Stimulated activated CD4-positive, alpha-beta T cell treated with anti-CD3 and anti-CD28 coated beads, TNF-alpha, amount 100 ng/mL, for 1 hour (primary cell): ENCODE measurements at places on chromosomes 11 and 22.
A peak's percentile ranks its signal among the peaks of the same experiment; 100 is the strongest.

DNA sequence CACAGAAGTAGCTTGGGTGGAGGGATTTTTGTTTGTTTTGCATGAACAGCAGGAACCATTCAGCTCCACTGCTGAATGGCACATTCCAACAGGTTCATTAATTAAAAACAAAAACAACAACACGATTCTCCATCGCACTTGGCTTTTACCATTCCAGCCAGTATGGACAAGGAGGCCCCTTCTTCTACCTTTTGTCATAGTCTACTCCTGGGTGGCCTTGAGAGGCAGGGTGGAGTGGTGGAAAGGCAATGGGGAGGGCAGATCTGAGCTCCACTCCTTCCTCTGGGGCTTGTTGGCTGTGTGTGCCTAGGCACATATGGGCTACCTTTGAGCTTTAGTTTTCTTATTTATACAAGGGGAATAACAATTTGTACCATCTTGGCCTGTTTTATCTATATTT, 4.8 kb downstream of the TIMP3 start:
- no peak for DNase-seq

- DNase-seq = no peak
Observed at GRCh38 chr11:43835104-43835503, 45.5 kb upstream of the ALKBH3 start.

DNA sequence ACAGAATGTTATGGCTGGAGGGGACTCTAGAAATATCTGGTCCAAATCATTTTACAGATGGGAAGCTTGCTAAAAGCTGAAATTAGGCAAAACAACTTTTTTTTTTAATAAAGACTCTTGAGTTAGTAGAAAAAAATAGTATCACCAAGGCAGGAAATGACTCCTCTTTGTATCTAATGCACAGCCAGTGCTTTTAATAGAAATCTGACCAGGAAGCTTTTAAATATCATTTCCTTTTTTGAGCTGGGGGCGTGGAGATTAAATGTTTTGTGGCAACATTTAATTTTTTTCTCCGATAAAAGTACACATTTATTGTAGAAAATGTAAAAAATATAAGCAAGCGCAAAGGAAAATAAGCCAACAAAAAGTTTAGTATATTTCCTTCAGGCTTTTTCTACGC, 22.5 kb downstream of the TRAF6 start:
- DNase-seq = no peak

DNA sequence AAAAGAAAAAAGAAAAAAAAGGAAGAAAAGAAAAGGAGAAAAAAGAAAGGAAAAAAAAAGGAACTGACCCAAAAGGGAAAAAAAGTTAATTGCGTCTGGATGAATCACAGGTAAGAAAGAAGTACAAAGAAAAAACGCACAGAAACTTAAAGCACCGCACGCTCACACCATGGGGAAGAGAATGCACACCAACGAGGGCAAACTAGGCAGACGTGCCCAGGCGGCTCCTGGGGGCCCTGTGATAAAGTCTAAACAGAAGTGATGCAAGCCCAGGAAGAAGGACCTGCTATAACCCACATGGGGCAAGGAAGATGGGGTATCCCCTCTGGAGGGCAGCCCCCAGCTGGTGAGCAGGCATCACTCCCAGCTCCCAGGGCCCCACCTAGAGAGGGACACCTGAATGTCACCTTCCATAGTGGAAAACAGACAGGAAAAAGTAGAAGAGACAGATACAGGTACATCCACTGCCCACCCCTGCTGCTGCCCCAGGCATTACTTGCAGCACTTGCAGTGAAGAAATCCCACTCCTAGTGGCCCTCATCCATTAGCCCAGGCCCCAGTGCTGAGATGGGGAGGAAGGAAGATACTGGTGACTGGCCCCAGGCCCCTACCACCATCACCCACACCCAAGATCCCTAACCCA, 28.9 kb downstream of the NAP1L4 start:
- no peak for DNase-seq

DNA sequence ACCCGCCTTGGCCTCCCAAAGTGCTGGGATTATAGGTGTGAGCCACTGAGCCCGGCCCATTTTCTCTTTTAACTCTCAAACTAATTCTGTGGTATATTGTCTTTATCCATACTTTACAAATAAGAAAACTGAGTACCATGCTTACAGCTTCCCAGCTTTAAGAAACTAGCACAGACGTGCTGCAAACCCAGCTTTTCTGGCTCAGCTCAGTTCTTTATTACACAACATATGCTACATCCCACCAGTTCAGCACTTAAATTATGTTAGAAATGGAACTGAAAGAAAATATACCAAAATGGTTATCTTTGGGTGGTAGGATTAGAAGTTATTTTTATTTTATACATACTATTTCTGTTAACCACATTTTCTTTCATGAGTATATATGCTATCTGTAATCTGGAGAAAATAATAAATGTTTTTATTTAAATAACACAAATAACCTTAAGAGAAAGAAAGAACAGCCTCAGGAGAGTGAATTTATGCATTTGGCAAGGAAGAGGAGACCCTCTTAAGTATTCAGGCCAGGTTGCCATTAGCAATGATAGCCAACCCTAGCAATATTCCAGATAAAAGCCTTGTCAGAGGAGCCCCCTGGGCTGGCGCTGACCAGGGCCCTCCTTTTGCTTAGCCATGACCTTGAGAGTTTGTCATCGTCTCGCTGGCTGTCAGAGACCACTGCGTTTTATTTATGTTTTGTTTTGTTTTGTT, 33.8 kb downstream of the SLN start:
- no peak for DNase-seq

GRCh38 chr11:105757107-105757506, 147.2 kb downstream of the GRIA4 start:
- DNase-seq = no peak

- no peak for DNase-seq
Observed at GRCh38 chr22:48832592-48832991, 995.1 kb downstream of the BRD1 start.

GRCh38 chr11:69915501-69916250, 96.5 kb upstream of the FGF3 start:
- DNase-seq = peak; percentile 26

DNA sequence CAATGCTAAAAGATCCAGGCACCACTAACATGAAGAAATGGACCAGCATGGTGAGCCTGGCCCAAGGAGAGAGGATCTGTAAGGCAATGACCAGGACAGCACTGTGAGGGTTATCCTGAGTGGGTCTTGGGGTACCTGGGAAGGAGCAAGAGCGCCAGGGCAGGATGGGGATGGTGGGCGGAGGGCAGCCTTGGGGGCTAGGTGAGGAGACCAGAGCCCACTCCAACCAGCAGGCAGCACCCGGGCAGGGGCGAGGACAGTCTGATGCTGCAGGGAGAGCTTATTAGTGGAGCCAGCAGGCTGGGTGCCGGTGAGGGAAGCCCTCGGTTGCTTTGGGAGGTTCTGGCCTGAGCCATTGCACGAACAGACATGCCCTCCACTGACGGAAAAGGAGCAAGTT, 10.7 kb upstream of the NAP1L4 start:
- no peak for DNase-seq

DNA sequence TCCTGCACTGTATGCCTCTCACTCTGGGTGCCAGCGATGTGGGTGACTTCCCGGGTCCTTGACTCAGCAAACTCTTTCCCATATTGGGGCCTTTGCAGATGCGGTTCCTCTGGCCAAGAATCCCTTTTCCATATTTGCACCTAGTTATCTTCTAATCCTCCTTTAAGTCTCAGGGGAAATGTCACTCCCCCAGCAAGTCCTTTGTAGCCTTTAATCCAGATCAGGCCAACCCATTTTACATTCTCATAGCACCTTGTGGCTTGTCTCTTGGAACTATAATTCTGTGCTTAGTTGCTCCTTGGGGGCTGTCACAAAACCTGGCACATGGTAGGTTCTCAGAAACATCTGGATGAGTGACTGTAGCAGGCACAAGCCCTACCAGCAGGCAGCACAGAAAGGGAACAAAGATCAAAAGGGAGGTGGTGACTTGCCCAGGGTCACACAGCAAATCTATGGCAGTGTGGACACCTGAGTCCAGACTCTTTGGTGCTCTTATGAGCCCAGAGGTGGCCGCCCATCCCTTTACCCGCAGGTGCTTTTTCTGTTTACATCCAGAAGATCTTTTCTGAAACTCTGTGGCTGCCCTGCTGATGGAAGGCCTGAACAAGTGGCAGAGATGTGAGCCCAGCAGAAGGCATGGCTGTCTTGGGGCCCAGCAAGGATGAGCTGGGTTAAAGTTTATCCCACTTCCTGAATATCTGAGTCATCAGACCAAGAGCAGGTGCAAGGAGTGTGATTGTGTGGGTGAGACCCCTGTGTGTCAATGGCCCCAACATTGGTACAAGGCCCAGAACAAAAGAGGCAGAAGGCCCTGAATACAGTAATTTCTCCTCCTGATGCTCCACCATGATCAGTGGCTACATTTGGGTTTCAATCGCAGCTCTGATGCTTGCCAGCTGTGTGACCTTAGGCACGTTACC, 78.6 kb upstream of the GRK3 start:
- no peak for DNase-seq
